ENCODE measurements at places on chromosomes 6 and 20.
A peak's percentile ranks its signal among the peaks of the same experiment; 100 is the strongest.

DNA sequence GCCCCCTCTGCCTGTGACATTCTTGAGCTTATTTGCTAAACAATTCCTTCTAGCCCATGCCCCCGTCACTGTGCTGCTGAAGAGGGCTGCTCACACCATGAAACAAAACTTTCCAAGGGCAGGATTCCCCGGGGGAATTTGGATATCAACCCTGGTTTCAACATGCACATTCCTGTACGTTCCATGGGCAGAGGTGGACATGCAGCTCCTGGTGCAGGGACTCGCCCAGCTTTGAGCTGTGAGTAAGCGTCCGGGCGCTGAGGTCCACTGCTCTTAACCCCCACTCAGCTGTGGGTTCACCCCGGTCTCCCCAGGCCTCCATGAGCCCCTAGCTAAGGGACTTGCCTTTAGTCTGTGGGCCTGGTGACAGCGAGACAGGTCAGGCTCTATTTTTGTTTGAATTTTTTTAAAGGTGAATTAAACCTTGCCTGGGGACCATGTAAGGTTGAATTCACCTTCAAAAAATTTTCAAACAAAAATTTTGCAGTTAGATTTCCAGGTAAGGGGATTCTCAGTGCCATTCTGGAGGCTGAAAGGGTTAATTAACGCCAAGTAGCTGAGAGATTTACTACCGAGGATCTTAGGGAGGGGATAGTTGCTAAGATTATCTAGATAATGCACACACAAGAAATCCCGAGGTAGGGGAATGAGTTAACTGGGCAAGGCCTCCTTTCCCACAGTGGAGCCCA, 70.3 kb upstream of the SLC22A23 start:
- DNase-seq: no peak

- DNase-seq: no peak
Measured at GRCh38 chr6:105692613-105693215, 289.8 kb upstream of the PREP start.

DNA sequence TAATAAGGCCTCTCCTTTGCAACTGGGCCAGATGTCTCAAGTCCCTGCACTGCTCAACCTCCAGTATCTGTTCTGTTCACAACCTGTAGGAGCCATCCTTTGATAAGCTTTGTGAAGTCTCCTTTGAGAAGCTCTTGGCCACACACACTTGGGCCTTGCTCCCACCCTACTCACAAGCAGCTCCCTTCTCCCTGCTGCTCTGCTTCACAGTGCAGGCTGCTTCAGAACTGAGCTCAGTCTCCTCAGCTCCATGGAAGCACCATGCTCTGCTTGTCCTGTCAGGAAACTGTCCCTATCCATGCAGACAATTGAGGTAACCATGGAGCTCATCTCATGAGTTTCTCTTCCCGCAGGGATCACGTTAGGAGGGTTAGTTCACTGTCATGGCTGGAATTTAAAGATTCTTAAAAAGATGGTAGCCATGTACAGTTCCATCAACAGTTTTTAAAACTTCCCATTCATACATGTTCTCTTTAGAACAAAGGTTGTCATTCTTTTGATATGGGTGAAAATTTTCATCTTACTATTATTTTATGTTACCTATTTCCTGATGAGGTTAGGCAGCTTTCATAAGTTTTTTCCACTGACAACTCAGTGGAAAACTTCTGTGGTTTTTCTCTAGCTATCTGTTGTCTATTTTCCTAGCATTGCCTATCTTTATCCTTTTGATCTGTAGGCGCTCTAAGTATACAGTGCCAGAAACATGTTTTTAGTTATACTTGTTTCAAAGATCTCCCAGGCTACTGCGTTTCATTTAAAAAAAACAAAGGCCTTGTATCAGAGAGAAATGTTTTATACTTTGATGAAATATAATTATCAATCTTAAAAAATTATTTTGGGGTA, 62.6 kb downstream of the AK9 start:
- DNase-seq: no peak

DNA sequence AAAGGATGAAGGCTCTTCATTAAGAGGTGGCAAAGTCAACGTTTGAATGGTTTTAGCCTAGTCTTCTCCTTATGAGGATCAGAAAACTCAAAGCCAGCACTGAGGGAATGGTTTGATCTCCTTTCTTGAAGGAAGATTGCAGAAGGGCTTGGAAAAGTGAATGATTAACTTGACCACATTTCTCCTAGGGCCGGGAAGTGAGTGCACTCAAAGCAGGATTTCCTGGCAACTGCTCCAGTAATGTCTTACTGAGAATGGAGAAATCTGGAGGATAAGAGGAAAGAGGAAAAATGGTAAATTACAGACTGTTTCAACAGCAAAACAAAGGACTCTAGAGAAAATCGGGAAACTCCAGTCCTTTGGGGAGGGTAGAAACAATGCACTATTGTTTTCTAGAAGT, 189.0 kb upstream of the FOXA2 start:
- DNase-seq: no peak

DNA sequence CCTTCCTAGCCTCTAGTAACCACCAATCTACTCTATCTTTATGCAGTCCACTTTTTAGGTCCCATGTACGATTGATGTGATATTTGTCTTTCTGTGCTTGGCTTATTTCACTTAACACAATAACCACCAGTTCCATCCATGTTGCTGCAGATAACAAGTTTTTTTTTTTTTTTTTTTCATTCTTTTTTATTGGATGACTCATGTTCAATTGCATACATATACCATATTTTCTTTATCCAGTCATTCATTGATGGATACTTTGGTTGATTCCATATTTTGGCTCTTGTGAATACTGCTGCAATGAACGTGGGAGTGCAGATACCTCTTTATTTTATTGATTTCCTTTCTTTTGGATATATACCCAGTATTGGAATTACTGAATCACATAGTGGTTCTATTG, 600.4 kb upstream of the FLRT3 start:
- DNase-seq: no peak

GRCh38 chr6:63792736-63793464, 157.3 kb downstream of the PHF3 start:
- DNase-seq: no peak

DNA sequence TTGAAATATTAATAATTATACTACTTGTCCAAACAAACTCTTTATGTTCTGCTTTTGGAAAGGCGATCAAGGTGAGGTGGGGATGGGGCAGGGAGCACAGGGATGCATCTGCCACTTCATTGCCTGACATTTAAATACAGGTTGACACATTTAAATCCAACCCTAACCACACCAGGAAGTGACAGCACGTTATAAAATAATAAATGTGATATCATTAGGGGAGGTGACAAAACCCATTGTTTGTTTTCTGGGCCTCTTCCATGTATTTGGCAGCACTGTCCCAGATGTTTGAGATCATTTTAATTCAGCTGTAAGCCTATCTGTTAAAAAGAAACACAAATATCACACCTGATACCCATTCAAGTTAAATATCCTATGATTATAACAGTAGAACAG, 342.4 kb upstream of the ARID1B start:
- no peak for DNase-seq

- peak; percentile 88 for DNase-seq
Measured at GRCh38 chr6:170403451-170403850, 96.9 kb downstream of the FAM120B start.

DNA sequence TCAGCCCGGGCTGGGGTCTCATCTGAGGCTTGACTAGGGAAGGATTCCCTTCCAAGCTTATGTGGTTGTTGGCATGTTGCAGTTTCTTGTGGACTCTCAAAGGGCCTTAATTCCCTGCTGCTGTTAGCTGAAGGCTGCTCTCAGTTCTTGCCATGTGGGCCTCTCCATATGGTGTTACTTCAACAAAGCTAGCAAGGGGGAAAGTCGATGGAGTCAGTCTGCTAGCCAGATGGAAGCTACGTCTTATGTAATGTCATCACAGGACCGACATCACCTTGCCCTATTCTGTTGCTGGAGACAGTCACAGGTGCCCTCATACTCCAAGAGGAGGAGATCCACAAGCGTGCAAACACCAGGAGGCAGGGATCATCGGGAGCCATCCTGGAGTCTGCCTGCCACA, 43.3 kb upstream of the ARMC2 start:
- no peak for DNase-seq

- no peak for DNase-seq
Measured at GRCh38 chr6:170245475-170245992, 45.3 kb downstream of the DLL1 start.

- no peak for DNase-seq
Measured at GRCh38 chr6:147700436-147701209, 192.1 kb downstream of the SAMD5 start.

- no peak for DNase-seq
Measured at GRCh38 chr6:45450132-45450531, 72.4 kb upstream of the SUPT3H start.

GRCh38 chr6:166779963-166780683, 153.1 kb upstream of the RPS6KA2 start:
- no peak for DNase-seq

Data from neural progenitor cell (in vitro differentiated cells).